ENCODE measurements at places on chromosomes 7 and 10. TPM values are rescaled to one million over a fixed set of nuclear protein-coding genes. Genes with fewer than 3 reads are reported as not detected.

SAMD9 gene
- 3.3 TPM for total RNA-seq

DNA sequence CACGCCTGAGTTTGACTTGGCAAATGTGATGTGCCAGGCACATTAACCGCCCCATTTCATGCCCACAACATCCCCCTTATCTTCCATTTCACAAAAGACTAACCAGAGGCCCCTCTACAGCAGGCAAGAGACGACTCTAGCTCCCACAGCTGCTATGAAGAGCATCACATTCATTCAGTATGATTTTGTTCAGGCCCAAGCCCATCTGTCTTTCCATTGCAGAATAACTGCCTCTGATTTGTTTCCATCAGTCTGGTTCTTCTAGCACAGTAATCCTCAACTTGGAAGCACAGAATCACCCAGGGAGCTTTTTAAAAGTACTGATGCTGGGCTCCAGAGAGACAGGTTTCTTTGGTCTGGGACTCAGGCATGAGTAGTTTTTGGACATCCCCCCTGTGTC is 169.7 kb downstream of the NEURL1 start:
- DNase-seq, result no peak

DNA sequence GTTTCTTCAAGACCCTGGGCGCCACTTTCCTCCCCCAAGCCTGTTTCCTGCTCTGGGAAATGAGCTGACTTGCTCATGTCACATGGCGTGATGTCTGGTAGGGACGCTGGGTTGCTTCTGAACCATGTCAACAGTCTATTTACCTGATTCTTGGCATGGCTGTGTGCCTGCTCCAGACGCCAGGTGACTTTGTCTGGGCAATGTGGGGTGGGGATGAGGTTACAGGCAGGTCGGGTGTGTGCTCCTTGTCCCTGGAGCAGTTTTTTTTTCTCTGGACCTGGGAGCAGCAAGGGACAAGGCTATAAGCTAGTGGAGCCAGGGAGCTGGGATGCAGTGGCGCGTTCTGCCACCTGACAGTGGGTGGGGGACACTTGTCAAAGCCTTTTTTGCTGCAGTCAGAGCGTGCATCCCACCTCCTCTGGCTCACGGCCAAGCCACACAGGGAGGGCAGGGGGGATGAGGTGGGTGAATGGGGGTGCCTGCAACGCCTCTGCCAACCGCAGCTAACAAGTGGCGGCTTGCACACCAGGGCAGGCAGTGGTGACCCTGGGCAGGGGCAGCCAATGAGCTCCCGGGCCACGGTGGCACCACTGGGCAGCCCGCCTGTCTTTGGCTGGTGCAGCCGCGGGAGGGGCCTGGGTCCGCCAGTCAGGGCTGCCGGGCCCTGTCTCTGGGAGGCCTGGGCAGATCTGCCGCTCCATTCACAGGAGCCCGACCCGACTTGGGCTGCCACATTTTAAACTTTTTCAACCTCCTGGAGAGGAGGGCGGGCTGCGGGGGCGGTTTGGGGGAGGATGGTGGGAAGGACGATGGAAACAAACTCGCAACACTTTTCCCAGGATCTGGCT is 22.9 kb downstream of the DNAJB12 start:
- peak; percentile 86 for DNase-seq

C7orf57 gene
- 0.78 TPM for total RNA-seq

DNA sequence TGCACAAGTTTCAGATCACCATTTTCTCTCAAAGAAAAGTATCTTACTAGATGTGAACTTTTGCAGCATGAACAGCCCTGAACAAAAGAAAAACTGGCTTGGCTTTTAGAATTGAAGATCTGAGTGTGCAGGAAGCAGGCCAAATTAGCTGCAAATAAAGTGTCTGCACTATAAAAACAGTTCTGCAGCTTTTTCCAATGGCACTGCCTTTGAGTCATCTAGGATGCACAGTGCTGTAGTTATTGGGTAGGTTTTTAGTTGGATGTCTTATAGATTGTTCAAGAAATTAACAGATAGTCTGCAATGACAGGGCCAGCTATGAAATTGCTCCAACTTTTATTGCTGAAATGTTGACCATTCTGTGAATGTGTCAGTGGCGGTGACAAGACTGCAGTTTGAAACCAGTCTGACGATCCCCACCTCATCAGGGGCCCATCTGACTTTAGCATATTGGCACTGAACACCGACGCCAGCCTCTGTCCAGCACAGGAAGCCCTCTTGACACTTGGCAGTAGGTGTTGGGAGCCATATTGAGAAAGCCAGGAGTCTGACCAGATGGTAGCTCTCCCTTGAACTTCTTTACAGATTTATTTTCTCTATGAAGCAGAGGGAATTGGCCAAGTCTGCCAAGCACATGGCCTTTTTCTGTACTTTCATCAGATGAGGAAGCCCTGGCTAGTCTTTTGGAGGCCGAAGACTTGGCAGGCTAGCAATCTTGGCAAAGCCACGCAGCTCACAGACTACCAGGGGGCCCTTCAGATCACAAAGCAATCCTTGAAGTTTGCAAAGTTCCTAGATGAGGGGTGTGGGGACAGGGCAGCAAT is 490.6 kb downstream of the NEBL start:
- DNase-seq, result no peak

DNA sequence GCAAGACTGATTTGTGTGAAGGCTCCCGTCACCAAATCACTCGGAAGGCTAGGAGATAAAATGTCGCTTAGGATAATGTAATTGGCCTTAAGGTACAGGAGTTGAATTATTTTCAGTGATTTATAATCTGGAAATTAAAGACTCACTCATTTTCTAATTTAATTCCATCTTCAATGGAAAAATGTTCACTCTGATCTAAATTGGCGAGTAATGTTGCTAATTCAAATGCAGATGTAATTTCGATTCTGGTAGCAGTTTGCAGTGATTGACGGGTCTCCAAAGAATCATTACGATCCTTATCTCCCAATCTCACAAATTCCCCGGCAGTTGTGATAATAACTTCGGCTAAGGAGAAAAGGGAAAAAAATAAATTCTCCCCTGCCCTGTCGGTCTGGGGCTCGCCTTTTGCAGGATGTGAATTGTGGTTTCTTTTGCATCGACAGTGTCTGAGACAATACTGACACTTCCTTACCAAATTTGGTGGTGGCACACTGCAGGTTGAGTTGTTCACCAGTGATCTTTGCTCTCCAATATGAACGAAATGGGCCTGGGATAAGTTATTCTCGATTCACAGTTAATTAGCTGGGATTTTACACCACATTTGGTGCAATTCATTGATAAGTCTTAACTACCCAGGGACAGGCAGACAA is 215.1 kb upstream of the GPR26 start:
- no peak for DNase-seq

DNA sequence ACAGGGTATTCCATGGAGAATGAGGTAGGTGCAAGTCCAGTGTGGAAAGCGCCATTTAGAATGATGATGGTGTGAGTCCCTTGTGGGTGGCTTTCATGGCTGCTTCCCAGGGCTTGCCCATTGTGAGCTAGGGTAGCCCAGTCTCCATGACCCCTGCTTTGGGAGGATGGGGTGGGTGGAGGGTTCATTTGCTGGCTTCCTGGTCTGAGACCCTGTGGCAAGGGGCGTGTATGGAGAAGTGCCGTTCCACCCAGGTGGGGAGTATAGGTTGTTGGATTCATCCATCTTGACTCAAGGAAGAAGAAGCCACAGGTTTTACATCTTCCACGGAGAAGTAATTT is 27.7 kb downstream of the CCM2 start:
- no peak for DNase-seq

GRCh38 chr7:119514326-119514725 is 758.6 kb upstream of the KCND2 start:
- no peak for DNase-seq

DNA sequence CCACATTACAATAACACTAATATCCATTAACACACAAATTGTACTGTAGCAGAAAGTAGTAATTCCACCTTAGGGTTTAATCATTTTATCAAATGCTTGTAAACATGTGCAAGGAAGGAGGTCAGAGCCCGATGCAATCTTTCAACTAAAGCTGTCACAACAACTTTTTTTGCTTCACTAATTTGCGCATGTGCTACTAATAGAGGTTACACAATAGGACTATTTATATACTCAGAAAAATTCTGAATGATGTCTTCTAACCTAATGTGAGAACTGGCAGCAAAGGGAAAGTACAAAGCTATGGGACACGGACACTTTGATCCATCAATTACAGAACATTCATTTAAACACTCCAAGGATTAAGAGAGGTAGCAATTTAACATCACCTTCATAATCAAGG is 244.4 kb downstream of the CHCHD3 start:
- DNase-seq, result no peak

ARHGEF5 gene
- total RNA-seq, result 1.4 TPM

TET1 gene
- total RNA-seq, result 33.5 TPM

DNA sequence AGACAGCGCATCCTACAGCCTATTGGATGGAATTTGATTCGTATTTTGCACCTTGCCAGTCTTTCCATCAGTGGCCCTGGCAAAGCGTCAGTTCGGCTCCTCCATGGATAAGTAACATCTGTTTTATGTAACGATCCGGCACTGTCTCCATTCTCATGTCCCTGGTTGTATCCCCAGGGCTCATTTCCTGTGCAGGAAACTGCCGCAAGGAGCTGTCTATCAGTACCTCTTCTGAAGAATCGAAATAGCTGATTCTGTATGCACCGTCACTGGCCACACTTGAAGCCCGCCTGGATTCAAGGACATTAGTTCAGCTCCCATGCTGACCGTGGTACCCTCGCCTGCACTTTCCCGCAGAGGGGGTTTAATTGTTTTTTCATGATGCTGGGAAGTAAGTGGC is 53.1 kb upstream of the NPS start:
- no peak for DNase-seq

DNA sequence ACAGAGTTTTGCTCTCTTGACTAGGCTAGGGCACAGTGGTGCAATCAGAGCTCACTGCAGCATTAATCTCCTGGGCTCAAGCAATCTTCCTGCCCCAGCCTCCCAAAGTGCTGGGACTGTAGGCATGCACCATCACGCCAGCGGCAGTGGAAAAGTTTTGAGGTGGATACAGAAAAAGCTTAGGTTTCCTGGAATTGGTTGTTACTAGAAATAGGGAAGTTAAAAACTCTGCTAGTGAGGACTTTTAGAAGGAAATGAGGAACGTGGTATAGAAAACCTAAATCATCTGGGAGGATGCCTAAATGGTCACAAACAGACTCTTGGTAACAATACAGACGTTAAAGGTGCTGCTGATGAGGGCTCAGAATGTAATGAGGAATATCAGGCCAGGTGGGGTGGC is 10.9 kb upstream of the SNX8 start:
- no peak for DNase-seq

Measured in occipital lobe (tissue), 3 donors.